ENCODE measurements at places on chromosomes 16 and 17. TPM values are rescaled to one million over a fixed set of nuclear protein-coding genes. Genes with fewer than 3 reads are reported as not detected.

DNA sequence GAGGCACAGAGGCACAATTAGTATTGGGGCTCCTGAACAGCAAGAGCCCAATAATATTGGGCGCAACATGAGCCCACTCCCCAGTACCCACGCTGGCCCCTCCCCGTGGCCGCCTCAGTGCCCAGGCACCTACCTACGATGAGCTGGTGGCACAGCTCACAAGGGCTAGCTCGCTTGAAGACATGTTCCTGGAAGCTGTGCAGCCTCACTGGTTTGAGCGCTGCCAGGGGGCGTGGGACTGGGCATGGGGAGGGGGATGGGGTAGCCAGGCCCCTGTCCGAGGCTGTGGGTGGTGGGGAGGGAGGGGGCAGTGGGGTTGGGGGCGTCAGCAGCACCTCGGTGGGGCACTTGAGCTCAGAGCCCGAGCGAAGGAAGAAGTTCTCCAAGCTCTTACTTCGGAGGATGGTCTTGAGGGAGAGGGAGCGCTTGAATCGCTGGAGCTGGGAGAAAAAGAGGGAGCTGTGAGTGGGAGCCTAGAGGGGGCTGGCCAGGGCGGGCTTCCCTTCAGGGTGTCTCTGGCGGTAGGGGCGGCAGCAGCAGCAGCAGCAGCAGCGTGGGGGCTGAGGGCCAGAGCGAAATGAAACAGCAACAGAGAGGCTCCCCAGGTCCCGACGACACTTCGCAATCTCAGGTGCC is 7.9 kb downstream of the STAC2 start:
- DNase-seq = no peak

DNA sequence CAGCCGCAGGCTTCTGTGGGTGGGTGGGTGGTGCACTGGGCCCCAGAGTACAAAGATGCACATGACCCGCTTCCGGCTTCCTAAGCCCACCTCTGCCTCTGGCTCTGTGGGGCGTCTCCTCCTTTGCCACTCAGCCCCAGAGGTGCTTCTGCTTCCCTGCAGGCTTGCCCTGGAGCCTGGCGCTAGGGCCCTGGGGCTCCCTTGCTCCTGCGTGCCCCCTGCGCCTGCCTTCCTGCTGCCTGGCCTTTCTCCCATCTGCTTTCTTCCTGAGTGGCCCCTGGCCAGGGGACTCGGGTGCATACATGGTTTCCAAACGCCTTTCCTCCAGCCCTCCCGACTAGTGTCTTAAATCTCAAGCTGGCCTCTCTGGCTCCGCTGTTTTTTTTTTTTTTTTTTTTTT is 3.4 kb downstream of the WWOX start:
- DNase-seq = no peak

- DNase-seq = no peak
These were observed 112.8 kb upstream of the CES5A start for GRCh38 chr16:55988013-55988412.

- no peak for DNase-seq
These were observed 225.4 kb downstream of the CNTNAP4 start for GRCh38 chr16:76502555-76502954.

DNA sequence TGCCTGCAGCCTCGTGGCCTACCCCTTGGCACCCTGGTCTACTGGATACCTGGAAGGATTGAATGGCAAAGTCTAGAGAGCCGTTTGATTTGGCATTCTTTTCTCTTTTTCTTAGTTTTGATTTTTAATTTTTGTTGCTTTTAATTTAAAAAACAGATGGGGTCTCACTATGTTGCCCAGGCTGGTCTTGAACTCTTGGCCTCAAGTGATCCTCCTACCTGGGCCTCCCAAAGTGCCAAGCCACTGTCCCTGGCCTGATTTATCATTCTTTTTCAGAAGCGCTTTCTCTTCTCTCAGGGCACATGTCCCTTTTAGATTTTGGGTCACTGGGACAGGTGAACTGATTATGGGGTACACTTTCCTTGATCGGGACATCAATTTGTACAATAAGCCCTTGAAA is 10.8 kb downstream of the ZC3H18 start:
- no peak for DNase-seq

DNA sequence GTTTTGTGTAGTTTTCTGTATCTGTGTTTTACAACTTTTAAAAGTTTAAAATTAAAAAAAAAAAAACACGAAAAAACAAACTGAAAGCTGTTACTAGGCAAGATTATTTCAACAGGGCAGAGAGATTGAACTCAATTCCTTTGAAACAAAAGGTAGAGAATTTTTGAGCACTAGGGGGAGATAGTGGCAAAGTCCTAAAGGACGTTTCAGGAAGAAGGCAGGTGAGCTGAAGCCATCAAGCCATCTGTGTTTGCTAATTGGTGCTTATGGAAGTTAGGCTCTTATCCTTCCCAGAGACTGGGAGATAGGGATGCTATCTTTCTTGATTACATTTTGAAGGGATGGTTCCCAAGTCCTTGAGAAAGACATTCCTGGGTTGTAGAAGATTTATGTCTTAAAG is 70.6 kb upstream of the CLEC3A start:
- DNase-seq = no peak

GRCh38 chr16:89135971-89136765 is 35.4 kb upstream of the CDH15 start:
- no peak for DNase-seq

DNA sequence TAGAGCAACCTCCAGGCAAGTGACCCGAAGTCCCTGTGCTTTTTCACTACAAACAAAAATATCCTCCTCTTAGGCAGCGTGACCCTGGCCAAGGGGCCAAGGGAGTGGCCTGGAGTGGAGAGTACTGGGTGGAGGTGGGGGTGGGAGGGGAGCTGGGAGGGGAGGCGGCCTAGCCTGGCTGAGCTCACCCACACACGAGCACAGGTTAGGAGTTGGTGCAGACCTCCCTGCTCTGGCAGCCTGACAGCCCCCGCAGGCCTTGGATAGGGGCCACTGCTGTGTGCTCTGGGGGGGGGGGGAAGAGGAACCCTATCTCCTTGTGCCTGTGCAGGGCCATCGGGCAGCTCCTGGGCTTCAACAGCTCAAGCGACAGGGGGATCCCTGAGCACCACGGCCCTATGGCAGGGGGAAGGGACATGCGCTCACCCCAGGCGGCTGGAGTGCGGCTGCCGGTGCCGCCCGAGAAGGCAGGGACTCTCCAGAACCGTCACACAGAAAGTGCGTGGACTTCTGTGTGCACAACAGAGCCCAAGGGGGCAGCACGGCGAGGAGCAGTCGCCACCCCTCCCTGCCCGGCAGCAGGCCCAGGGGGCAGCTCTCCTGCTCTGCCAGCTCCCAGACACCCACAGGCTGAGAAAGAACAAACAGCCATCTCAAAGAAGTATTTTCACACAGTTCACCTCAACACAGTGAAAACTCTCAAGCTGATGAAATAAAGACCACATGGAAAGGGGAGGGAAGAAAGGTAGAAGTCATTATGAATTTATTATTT is 13.3 kb downstream of the SLC16A3 start:
- DNase-seq = peak; percentile 85

DNA sequence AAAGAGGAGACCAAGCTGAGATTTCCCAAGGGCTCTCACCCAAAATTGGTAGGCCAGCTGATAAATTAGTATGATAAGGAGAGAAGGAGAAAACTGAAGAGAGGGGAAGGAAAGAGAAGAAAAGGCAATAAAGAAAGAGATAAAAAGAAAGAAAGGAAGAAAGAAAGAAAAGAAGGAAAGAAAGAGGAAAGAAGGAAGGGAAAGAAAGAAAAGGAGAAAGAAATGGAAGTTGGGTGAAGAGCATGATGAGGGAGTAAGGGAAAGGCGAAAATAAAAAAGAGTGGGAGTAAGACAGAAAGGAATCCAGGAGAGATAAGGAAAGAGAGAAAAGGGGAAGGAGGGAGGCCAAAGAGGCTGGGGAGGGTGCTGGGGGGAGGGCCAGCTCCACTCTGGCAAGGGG is 95.4 kb downstream of the MRM1 start:
- DNase-seq = no peak

- no peak for DNase-seq
These were observed 608 bp upstream of the COX10 start for GRCh38 chr17:14068542-14069250.

TMEM92 gene
- not detected for total RNA-seq
